Substantia nigra (tissue), 51 donors: ENCODE measurements at places on chromosomes 5 and 9.

DNA sequence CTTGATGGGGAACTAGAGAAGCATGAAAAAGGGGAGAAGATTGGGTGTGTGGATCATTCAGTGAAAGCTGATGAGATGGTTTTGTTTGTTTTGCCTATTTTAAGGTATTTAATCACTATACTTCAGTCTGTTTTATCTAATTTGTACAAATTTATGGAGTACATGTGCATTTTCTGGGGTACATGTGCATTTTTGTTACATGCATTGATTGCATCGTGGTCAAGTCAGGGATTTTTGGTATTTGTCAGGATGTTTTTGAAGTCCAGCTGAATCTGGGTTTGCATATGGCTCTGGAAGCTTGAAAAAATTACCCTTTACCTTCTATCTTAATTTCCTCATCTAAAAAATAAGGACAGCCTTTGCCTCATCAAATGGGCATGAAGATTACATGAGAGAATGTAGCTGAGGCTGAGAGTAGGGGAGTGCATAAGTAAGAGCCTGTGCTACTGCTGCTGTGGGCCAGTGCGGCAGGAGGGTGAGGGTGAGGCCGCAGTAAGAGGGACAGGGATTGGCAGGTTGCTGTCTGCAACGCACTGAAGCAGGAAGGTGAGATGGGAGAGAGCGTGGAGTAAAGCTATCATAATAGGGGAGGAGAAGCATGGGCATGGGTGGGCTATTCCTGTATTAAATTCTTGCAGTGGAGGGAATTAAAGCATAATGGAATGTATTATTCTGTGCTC, 139.8 kb downstream of the NPR3 start:
- DNase-seq: no peak

- no peak for DNase-seq
These were observed 323.1 kb downstream of the ADGRV1 start for GRCh38 chr5:90881626-90882150.

GRCh38 chr5:56641635-56642260, 173.6 kb upstream of the MAP3K1 start:
- DNase-seq: no peak

DNA sequence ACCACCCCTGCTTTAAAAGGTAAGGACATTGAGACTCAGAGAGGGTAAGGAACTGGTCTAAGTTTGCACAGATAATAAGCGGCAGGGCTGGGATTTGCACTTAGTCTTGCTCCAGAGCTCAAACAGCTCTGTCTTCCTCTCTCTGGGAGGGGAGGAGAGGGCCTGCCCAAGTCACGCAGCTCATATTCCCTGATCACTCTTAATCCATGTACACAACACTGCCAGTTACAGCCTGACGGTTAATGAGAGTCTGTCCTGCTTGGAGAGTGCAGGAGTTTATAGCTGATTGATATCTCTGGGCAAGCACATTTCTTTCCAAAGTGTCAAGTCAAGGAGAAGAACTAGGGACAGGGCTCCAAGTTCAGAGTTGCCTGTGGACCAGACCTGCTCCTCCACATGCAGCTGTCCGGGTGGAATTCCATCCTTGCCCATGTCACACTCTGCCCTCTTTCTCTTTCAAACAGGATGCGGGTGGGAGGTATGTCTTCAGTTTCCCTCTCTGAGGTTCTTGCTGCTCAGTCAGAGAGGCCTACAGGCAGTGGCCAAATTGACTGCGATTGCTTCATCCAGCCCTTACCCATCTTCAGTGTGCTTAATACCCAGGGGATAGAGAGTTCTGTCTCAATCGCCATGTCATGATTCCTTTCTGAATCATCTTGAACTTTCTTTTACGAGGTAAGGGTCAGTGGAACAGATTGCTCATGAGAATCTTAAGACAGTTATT, 54.5 kb downstream of the GALNT12 start:
- no peak for DNase-seq

- no peak for DNase-seq
These were observed 55.4 kb upstream of the ERCC6L2 start for GRCh38 chr9:95820074-95820473.
